ENCODE measurements at places on chromosomes 7 and 10. TPM values are rescaled to one million over a fixed set of nuclear protein-coding genes. Genes with fewer than 3 reads are reported as not detected.

GRCh38 chr7:98643236-98643985, 26.3 kb downstream of the NPTX2 start:
- H3K36me3 ChIP-seq, result no peaks in the 10 kb centered on the region
- H3K4me1 ChIP-seq, result peaks cover 4% of the 10 kb centered on the region

GRCh38 chr7:139692723-139693122, 85.1 kb downstream of the HIPK2 start:
- peaks cover 53% of the 10 kb centered on the region for H3K4me1 ChIP-seq
- no peaks in the 10 kb centered on the region for H3K27me3 ChIP-seq
- peaks cover 5% of the 10 kb centered on the region for H3K36me3 ChIP-seq

- H3K27me3 ChIP-seq, result peaks cover 2% of the 10 kb centered on the region
- H3K4me1 ChIP-seq, result no peaks in the 10 kb centered on the region
- DNase-seq, result no peak
- H3K27ac ChIP-seq, result no peak overlapping the region
- H3K36me3 ChIP-seq, result no peaks in the 10 kb centered on the region
These were observed 41.9 kb upstream of the PSMG3 start for GRCh38 chr7:1611708-1612241.

DNA sequence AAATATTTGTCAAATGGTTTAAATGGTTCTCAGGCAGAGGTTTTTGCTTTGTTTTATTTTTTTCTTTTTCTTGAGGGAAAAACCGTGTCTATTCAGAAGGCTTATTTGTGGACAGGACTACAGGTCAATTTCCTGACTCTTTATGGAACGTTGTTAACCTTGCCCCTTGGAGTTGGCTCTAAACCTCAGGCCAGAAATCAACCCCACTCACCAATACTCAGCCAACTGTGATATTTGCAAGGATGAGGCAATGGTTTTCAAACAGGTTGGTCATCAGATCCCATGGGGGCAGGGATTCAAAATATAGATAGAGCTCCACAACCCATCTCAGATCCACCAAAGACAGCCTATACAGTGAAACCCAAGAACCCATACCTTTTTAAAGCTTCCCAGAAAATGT, 10.2 kb downstream of the PDLIM1 start:
- H3K36me3 ChIP-seq, result no peaks in the 10 kb centered on the region
- peaks cover 29% of the 10 kb centered on the region for H3K4me1 ChIP-seq

DNA sequence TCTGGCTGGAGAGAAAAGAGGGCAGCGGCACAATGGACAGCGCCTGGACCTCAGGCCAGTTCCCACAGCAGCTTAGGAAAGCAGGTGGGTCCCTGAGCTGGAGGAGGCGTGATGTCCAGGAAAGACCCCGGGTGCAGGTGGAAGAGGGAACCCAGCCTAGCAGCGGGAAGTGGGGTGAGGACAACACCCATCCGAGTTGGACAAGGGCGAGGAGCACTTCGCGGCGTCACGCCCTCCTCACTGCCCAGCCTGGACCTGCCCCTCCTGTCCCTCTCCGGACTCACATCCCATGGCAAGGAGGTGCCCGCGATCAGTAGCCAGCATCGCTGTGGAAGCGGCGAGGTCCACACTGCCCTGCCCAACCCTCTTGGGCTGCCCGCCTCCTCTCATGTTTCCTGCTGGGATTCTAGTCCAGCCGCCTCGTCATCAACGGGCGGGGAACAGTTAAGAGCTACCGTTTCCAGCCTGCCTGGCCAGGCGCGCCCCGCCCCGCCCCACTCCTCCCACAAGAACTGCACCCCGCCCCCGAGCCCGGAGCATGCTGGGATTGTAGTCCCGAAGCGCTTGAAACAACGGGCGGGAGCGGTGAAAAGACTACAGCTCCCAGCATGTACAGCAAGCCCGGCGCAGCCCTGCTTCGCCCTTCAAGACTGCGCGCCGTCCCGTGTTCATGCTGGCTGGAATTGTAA, 930.6 kb upstream of the ZNF722 start:
- DNase-seq, result no peak
- no peaks in the 10 kb centered on the region for H3K4me1 ChIP-seq
- no peaks in the 10 kb centered on the region for H3K27me3 ChIP-seq
- peak overlapping the region; percentile 25 for H3K4me3 ChIP-seq

DNA sequence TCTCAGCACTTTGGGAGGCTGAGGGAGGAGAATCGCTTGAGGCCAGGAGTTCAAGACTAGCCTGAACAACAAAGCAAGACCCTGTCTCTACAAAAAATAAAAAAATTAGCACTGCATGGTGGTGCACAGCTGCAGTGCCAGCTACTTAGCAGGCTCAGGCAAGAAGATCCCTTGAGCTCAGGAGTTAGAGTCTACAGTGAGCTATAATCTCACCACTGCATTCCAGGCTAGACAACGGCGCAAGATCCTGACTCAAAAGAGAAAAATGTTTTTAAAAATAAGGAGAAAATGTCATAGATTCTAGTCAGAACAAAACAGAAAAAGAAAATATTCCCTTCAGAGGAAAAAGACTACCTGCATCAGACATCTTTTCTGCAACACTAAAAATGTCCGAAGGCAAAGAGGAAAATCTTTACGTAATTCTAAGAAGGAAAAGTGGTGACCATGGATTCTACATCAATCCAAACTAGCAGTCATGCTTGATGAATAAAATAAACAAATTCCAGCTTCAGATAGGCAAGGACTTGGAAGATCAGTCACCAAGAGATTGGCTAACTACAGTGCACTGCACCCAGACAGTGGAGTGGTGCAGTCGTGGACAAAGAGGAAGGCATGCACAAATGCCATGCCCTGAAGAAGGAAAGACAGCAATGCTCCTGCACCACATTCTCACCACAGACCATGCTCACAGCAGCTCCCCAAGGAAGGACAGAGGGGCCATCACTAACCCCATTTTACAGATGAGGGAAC, 54.3 kb downstream of the ERCC6 start:
- no peak overlapping the region for H3K4me3 ChIP-seq
- no peak for DNase-seq
- H3K27ac ChIP-seq, result no peak overlapping the region
- no peaks in the 10 kb centered on the region for H3K36me3 ChIP-seq
- H3K4me1 ChIP-seq, result no peaks in the 10 kb centered on the region

DNA sequence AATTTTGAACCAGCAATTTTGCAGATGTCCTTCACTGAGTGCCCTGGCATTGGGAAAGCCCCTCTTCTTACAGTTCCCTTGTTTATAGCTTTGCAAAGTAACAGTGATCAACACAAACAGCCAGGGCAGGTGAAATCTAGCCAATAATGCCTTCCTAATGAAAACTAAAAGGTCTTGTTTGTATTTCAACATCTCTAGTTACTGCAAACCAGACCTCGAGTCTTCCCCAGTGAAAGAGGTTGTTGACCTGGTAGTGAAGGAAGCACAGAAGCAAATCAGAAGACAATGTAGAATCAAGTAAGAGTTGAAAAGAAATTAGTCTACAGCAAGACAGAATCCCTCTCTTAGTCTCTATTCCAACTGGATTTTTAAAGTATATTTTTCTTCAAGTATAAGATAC, 231.2 kb downstream of the SNX13 start:
- H3K4me3 ChIP-seq, result no peak overlapping the region
- no peak overlapping the region for H3K27ac ChIP-seq

DNA sequence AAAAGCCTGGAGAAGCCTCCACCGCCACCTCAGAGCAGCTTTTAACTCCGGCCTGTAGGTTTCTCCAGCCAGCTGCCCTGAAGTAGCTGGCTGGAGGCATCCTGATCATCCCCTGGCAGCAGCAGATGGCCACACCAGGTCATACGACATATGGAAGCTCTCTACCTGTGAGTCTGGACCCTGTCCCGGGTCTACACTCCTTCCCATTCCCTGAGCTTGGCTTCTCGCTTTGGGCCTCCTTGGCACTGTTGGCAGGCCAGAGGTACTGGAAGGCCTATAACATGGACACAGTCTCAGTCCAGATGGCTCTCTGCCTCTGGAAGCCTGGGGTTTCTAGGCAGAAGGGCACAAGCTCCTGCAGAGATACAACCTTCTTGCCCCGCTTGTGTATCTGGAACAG, 43.5 kb upstream of the TRIM8 start:
- no peaks in the 10 kb centered on the region for H3K27me3 ChIP-seq
- H3K4me3 ChIP-seq, result no peak overlapping the region
- no peak overlapping the region for H3K27ac ChIP-seq

ZNF853 gene
- 3.0 TPM for total RNA-seq

GRCh38 chr10:14836208-14836607, 1.6 kb downstream of the CDNF start:
- no peaks in the 10 kb centered on the region for H3K36me3 ChIP-seq
- DNase-seq, result no peak
- H3K27ac ChIP-seq, result no peak overlapping the region
- no peaks in the 10 kb centered on the region for H3K27me3 ChIP-seq

NPY4R gene
- not detected for total RNA-seq

EMX2 gene
- not detected for total RNA-seq

SEMA4G gene
- 20.7 TPM for total RNA-seq

- no peak overlapping the region for H3K27ac ChIP-seq
These were observed 35.8 kb upstream of the GNAI1 start for GRCh38 chr7:80098795-80099194.

- no peak overlapping the region for H3K4me3 ChIP-seq
- peak; percentile 43 for DNase-seq
- H3K4me1 ChIP-seq, result no peaks in the 10 kb centered on the region
- H3K27ac ChIP-seq, result peak overlapping the region; percentile 64
- H3K27me3 ChIP-seq, result no peaks in the 10 kb centered on the region
These were observed 128.9 kb downstream of the RGS10 start for GRCh38 chr10:119413471-119414080.

- H3K4me3 ChIP-seq, result no peak overlapping the region
- no peaks in the 10 kb centered on the region for H3K27me3 ChIP-seq
- no peaks in the 10 kb centered on the region for H3K4me1 ChIP-seq
- DNase-seq, result no peak
These were observed 52.8 kb downstream of the DDC start for GRCh38 chr7:50512384-50512783.

CCDC172 gene
- total RNA-seq, result not detected

GAD2 gene
- total RNA-seq, result not detected

DNA sequence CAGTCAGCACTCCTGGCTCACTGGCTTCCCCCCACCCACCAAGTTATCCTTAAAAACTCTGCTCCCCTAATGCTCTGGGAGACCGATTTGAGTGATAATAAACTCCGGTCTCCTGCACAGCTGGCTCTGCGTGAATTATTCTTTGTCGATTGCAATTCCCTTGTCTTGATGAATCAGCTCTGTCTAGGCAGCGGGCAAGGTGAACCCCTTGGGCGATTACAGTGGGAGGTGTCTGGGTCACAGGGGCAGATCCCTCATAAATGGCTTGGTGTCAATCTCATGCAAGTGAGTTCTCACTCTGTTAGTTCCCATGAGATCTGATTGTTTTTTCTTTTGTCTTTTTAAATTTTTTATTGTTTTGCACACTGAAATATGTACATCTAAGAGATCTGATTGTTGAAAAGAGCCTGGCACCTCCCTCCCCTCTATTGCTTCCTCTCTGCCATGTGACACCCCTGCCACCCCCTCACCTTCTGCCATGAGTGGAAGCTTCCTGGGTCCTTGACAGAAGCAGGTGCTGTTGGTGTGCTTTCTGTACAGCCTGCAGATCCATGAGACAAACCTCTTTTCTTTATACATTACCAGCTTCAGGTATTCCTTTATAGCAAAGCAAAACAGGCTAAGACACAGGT, 20.5 kb downstream of the OTUD1 start:
- no peaks in the 10 kb centered on the region for H3K4me1 ChIP-seq
- DNase-seq, result no peak
- H3K27ac ChIP-seq, result no peak overlapping the region
- H3K36me3 ChIP-seq, result no peaks in the 10 kb centered on the region
- H3K27me3 ChIP-seq, result no peaks in the 10 kb centered on the region
- H3K4me3 ChIP-seq, result no peak overlapping the region

- H3K4me1 ChIP-seq, result no peaks in the 10 kb centered on the region
- H3K4me3 ChIP-seq, result no peak overlapping the region
- no peaks in the 10 kb centered on the region for H3K27me3 ChIP-seq
- no peak for DNase-seq
These were observed 163.3 kb upstream of the MTPN start for GRCh38 chr7:136140469-136140868.

GPR26 gene
- not detected for total RNA-seq

GRCh38 chr7:153590136-153590535, 462.1 kb upstream of the DPP6 start:
- no peak for DNase-seq
- no peaks in the 10 kb centered on the region for H3K36me3 ChIP-seq
- H3K27ac ChIP-seq, result no peak overlapping the region
- H3K27me3 ChIP-seq, result peaks cover 2% of the 10 kb centered on the region
- H3K4me3 ChIP-seq, result no peak overlapping the region
- no peaks in the 10 kb centered on the region for H3K4me1 ChIP-seq

DNA sequence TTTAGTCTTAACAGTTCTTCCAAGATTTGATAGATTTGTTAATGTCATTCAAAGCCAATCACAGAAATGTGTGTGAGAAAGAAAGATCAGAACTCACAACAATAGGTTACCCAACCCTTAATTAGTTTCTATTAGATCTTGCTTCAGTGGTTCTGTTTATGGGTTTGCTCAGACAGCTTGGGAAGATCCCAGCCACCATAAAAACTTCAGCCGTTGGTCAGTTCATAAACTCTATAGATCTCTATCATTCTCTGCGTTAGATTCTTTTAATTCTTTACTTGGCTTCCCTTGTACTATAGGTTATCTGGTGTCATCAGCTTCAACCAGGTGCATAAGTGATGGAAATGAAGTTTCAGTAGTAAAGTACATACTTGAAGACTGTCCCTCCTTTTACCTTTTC, 54.4 kb downstream of the ZNF277 start:
- no peak overlapping the region for H3K4me3 ChIP-seq
- H3K4me1 ChIP-seq, result peaks cover 5% of the 10 kb centered on the region
- H3K27ac ChIP-seq, result no peak overlapping the region
- DNase-seq, result no peak

- H3K36me3 ChIP-seq, result no peaks in the 10 kb centered on the region
- H3K27ac ChIP-seq, result peak overlapping the region; percentile 80
- peak overlapping the region; percentile 29 for H3K4me3 ChIP-seq
- peak; percentile 85 for DNase-seq
These were observed 6.9 kb upstream of the CYP2E1 start for GRCh38 chr10:133520193-133520738.

DNA sequence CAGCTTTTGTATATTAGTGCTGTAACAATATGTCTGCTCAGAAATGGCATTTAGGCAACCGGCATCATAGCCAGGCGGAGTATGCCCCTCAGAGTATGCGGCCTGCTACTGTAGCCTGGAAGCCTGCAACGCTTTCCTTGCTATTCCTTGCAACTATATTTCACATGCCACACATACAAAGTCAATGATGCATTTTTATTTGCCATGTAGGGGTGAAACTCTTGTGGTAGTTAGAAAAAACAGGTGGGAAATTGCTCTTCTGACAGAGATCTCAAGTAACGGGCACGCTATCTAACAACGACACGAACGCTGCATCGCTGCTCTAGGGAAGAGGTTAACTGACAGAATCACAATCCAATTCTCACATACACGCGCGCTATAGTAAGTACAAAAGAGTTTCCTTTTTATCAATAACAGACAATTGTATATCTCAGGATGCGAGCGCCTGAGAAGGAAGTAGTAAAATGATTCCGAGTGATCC, 5.9 kb downstream of the EBF3 start:
- no peak overlapping the region for H3K4me3 ChIP-seq
- H3K36me3 ChIP-seq, result no peaks in the 10 kb centered on the region
- H3K27me3 ChIP-seq, result peaks cover 44% of the 10 kb centered on the region
- no peak for DNase-seq
- peaks cover 27% of the 10 kb centered on the region for H3K4me1 ChIP-seq

Data from liver (tissue), 10 donors.